Breast epithelium (tissue), 4 donors: ENCODE measurements at places on chromosomes 11 and 22.

DNA sequence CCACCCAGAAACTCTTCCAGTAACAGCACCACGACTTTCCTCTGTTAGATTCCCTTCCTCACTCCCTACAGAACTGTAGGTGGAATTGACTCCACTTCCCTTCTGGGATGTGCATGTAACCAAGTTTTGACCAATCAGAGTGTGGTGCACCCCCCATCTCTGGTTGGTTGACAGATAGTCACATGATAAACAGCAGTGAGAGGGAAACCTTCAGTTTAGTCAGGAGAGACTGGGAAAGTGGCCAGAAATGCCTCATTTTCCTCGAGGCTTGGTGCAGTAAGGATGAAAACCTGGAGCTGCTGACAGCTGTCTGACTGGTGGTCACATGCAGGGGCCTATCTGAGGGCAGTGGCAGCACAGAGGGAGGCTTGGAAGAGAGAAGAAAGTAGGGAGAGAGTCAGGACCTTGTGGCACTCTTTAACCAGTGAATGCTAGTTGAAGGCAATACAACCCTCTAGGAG lies 67.3 kb upstream of the GRK3 start:
- DNase-seq: no peak

DNA sequence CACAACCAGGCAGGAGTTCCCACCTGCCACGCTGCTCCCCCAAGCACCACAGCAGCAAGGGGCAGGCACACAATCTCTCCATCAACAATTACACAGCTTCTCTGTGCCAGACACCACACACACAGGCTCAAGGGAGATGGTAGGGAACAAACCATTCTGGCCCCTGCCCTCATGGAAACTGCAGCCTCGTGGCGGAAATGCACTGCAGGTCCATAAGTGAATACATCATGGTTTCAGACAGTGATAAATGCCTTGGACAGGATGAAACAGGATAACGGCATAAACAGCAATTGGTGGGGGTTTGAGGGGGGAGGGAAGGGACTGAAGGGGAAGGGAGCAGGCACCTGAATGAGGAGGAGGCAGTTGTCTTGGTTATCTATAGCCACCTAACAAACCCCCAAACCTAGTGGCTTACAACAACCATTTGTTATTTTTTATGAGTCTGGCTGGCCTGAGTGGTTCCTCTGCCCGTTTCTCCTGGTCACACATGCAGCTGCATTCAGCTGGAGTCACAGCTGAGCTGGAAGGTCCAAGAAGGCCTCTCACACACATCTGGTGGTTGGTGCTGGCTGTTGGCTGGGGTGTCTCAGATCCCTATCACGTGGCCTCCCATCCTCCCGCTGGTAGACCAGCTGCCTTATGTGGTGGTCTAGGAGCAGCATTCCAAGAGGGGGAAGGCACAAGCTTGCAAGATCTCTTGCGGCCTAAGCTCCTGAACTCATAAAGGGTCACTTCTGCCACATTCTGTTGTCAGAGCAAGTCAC lies 15.0 kb upstream of the YWHAH start:
- DNase-seq: no peak

GRCh38 chr11:63970902-63971301 lies 3.5 kb upstream of the COX8A start:
- no peak for DNase-seq

DNA sequence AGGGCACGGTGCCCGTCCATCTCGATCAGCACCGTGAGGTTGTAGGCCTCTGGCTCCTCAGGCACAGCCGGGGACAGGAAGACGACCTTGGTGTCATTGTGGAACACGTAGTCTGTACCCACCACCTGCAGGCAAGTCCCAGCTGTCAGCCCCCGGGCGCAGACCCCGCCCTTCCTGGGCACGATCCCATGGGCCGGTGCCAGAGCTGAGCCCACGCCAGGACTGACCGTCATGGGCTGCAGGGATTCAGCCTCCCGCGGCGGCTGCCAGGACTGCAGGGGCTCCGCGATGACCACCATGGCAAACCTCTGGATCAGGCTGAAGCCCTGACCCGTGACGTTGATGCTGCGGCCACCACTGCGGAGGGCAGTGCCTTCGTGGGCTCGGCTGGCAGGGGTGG lies 11.8 kb upstream of the MAPK11 start:
- no peak for DNase-seq

- DNase-seq: no peak
Observed at GRCh38 chr11:62981743-62982142, 3.0 kb downstream of the SLC22A6 start.

DNA sequence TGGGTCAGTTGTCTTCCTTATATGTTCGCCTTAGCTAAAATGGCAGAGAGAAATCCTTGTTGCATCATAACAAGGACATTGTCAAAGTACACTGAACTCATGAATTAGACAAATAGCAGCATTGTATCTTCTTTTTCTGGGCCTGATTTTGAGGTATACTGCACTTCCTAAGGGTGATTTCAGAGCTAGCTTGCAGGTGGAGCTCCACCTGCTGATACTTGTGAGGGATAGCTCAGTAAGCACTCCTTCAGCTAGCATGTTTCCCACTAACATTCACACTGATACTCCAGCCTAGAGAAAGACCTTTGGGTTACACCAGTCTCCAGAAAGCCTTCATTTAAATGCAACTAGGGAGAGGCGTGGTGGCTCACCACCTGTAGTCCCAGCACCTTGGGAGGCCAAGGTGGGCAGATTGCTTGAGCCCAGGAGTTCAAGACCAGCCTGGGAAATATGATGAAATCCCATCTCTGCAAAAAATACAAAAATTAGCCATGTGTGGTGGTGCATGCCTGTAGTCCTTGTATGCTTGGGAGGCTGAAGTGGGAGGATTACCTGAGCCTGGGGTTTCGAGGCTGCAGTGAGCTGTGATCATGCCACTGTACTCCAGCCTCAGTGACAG lies 29.8 kb downstream of the JAM3 start:
- no peak for DNase-seq

DNA sequence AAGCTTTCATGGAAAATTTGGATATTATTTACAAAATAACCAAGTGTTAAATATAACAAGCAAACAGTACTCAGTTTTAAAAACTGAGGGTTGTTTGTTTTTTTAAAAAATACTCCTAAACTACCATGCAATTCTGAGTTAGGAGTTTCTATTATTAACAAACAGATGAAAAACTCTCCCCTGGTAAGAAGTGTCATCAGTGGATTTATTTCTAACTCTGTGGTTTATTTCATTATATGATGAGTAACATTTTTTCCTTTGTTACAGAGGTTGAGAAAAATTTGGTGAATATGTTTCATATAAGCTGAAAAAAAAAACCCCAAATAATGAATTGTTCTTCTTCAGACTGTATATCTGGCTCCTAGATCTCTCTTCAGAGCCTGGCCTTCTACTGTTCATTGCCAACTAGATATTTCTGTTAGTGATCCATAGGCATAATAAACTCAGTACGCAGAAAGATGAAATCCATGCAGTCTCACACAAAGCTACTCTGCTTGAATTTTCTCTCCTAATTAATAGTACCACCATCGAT lies 29.4 kb upstream of the PDE3B start:
- no peak for DNase-seq

GRCh38 chr22:22155146-22155545 lies 89.4 kb upstream of the VPREB1 start:
- no peak for DNase-seq

DNA sequence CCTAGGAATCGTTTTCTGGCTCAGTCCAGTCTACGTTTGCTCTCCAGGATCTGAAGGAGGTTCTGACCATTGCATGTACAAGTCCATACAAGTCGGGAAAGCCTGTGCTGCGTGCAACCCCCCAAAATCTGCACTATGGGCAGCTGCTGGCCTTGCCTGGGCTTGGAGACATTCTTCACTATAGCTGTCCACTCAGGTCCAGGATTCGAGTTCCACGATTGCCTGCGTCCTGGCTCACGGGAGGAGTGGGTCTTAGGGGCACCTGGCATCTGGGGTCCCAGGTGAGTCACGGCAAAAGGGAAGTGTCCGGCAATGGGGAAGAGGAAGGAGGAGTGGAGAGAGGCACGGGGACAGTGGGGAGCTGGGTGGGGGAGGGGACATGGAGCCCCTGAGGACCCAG lies 563.0 kb downstream of the BRD1 start:
- DNase-seq: no peak

DNA sequence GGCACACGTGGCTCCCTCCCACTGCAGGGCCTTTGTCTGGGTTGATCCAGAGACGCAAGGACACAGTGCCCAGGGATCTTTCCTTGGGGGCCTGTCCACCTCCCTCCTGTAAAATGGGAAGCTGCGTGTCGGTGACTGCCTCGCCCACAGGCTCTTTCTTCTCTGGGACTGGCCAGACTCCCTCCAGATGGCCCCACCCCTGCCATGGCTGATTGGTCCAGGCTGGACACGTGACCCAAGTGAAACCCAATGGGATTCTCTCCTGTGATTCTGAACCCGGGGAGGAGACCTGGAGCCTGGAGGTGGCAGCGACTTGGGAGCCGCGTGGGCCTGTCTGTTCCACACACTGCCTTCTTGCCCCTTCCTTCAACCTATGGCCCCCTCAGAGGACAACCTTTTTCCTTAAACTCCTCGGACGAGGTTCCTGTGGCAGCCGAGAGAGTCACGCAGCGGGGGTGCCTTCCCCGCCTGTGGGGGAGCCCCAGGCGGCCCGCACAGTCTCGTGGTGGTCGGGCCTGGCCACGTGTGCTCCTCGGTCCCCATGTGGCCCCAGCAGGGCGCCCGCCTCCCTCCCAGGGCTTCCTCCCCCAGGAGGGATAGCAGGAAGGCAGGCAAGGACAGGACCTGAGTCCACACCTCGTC lies 12.4 kb upstream of the MPPED1 start:
- DNase-seq: no peak
